CD8-positive, alpha-beta T cell (primary cell): ENCODE measurements at places on chromosomes 4 and X.

GRCh38 chr4:183550345-183551093 lies 45.7 kb downstream of the ING2 start:
- DNase-seq: no peak

- no peak for DNase-seq
Measured at GRCh38 chr4:66959207-66959606, 586.1 kb downstream of the CENPC start.

GRCh38 chr4:185640811-185641675 lies 105.7 kb upstream of the PDLIM3 start:
- no peak for DNase-seq

DNA sequence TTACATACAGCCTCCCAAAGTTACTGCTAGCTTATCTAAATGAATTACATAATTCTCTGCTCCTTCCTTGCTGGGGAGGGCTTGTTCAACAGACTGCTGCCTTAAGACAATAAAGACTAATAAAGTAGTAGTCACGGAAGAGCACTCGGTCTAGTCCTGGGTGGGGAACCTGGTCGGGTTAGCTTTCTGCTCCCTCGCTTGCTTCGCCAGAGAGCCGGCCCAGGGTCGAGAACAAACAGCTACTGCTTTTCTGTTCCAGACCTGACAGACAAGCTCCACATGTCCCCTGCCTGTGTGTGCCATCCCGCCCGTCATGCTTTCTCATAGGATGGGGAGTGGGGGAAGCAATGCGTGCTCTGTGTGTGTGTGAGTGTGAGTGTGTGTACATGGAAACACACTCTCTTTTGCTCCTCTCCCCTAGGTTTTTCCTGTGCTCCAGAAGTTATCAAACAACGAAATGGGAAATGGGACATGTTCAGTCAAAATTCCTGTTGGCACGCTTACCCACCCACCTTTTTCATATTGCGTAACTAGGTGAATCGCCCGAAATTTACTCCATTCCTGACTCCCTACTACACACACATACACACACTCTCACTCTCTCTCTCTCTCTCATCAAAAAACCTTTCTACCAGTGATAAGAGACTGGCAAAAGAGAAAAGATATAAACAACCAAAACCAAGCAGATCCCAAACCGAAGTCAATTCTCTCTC lies 1.3 kb downstream of the NPY1R start:
- no peak for DNase-seq

DNA sequence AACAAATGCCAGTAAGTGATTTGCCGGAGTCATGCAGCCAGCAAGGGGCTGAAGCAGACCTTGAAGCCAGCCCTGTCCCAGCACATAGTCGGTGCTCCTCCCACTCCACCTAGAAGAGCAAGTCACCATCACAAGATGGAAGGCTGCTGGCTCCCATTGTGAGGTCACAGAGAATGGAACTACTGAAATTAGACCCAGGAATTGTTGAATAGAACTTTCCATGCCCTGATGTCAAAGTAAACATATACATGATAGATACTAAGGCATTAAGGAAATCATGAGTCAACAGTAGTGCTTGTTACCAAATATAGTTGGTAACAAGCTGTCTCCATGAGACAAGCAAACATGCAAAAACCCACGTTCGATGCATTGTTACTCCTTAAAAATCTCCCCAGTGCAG lies 177.1 kb upstream of the MID1 start:
- DNase-seq: no peak

- no peak for DNase-seq
Measured at GRCh38 chrX:152912106-152912505, 14.2 kb downstream of the ZNF185 start.

- DNase-seq: no peak
Measured at GRCh38 chr4:2915789-2916188, 47.4 kb downstream of the NOP14 start.

DNA sequence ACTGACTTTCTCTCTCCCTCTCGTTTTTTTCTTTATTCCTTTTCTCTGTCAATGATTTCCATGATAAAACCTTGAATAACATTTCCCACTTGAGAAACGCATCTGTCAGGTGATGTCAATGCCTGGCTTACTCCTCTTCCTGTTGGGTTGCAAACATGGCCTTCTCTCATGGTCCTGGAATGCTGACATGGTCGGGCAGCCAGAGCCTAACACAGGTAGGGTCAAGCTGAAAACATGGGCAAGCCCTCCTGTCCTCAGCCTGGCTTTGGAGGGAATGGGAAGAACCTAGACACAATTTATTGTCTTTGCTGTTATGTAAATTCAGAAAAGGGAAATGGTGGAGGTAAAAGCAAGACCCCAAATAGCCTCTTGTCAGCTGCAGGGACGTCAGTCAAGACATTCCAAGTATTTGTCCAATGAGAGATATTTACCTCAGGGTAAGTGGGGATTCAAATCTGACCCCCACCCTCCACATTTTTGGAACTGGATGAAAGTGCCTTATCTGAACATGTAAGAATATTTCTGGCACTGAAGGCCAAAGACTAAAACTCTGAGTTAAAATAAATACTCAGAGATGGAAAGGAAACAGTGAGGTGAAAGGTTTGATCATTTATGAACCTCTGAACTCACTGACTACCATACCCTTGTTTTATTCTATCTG lies 473.8 kb downstream of the SPRY1 start:
- DNase-seq: no peak

DNA sequence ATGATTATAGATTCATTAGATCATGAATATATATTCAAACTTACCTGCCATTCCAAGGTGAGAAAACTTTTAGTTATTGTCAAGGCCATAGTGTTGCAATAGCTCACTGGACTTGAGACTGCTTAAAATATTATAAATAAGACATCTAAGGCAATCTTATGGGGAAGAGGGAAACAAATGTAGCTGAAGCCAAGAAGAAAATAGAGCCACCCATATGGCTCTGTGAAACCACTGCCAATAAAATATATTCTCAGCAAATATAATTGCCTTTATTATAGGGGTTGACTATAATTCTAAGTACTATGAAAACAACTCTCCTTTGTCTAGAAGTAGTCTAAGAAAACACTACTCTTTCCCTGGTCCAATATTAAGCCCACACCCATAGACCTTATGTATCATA lies 938.5 kb downstream of the FSTL5 start:
- no peak for DNase-seq

DNA sequence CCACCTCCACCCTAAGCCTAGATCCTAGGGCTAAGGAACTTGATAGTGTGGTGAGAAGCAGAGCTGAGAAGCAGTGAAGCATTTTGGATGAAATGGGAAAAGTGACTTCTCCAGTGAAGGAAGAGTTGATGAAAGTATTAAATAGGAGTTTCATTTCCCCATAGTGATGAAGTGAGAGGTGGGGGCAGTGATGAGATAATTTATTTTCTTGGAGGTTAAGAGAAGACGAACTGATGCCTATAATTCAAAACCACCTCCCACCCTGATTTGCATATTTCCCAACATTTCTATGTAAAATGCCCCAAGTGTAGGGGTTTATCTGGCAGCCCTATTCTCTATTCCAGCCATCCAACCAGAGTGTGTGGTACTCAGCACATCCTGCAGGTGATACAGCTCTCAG lies 6.3 kb downstream of the LONRF3 start:
- no peak for DNase-seq

DNA sequence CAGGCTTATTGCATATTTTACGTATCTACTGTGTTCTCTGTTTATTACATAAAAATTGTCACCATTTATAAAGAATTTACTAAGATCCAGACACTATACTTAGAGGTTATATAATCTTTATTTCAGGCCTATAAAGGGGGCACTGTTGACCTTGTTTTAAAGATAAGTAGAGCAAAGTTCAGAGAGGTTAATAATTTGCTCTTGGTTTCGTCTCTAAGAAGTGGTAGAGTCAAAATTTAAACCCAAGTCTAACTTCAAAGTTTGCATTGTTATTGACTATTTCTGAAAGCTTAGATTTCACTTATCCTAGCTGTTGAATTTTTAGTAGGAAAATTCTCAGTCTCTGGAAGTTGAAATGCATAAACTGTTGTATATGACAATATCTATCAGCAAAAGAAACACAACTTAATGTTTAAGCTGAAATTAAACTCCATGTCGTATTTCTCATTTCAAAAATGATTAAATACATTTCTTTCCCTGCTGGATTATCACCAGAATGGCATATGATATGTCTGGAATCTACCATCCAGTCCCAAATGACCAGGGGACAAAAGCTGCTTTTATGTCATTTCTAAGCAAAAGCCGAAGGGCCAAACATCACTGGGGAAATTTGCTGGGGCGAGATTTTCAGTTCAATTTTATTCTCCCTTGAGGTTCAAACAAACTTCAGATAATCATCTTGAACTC lies 138.4 kb downstream of the SLC7A11 start:
- no peak for DNase-seq

DNA sequence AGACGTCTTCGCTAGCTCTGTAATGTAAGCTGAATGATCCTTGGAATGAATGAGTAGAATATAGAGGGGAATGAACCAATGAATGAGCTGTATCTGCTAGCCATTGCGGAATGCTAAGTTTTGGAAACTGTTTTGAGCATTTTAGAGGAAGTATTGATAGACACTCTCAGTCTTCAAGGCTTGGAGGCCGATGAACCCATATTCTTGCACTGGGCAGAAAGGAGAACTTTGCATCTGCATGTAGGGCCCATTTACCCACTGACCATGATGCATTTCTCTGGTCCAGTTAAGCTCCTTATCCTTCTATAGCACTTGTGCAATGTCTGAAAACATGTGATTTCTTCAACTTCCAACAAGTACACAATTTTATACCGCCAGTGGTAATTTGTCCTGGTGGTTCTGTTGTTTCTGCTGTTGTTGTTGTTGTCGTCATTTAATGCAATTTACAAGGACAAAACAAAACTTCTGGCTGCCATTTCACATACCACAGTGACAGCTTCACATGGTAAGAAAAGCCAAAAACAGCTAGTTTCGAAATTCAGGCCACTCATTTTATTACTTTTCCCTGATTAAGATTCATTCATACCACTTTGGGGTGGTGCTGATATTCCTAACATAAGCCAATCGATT lies 85.0 kb upstream of the MTM1 start:
- DNase-seq: no peak

- no peak for DNase-seq
Measured at GRCh38 chr4:168631241-168632162, 134.7 kb downstream of the PALLD start.

- DNase-seq: no peak
Measured at GRCh38 chr4:168643111-168643795, 146.4 kb downstream of the PALLD start.

GRCh38 chr4:152676052-152676854 lies 3.5 kb downstream of the TMEM154 start:
- DNase-seq: no peak

DNA sequence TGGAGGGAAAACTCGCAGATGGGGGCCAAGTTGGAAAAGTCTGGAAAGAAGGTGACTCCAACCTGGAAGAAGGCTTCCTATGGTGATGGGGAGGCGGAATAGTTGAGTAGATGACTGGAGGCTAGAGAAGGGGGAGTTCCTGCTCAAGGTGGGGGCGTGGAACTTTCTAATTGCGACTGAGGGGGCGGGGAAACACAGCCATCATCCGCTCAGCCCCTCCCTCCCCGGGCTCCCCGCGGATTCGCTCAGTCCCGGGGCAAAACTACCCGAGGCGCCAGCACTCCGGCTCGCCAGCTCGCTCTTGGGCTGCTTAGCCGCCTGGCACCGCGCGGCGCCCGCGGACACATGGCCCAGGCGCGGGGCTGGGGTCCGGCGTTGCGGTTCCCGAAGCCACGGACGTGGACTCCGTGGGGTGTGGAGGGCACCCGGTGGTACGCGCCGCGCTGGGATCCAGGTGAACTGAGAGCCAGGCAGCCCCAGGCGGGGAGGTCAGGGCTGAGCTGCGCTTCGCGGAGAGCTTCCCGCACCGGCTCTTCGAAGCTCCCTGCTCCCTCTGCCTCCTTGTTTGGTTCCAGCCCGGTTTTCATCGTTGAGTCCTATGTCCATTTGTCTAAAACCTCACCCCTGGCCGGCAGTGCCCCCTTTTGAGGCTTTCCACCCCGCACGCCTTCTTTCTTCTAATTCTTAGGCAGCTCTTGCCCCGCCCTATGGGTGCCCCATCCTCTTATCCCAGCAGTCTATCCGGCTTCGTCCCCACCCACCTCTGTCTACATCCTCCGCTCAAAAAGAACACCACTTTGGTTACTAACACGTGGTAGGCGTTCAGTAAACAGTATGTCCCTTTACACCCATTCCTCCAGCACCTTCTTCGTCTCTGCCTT lies 38.9 kb downstream of the STARD8 start:
- DNase-seq: no peak

DNA sequence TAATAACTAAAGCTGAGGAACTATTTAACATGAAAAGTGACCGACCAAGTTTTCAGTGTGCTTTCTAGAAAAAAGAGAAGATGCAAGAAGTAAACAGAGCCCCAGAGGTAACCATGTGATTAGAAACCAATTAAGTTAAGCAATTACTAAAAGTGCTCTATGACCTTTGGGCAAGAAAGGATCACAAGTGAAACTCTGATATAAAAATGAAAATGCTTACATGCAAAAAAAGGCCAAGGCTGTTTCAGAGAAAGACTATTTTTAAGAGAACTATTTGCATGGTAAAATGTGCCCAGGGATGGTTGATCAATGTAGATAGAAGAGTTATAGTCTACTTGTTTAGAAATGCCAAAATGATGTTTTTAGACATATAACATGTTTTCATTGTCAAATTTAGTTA lies 22.0 kb downstream of the KLHL15 start:
- DNase-seq: no peak

DNA sequence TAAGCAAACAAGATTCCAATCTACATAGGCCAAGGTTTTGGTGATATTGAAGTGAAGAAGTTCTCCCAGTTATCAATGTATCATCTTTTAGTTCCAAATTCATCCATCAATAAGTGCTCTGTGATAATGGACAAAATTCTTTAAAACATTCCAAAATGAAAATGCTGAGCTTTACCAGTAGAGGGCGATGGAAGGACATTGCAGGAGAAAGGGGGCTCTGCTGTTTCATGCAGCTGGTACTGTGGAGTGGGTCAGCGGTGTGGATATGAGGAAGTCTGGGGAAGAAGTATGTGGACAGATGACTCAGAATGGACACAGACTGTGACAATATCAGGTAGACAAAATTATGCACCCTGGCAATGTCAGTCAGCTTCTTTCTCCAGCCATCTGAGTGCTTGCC lies 46.6 kb upstream of the HS6ST2 start:
- DNase-seq: no peak

GRCh38 chr4:55329012-55329411 lies 17.0 kb upstream of the SRD5A3 start:
- no peak for DNase-seq
